ENCODE measurements at places on chromosomes 4 and X.

DNA sequence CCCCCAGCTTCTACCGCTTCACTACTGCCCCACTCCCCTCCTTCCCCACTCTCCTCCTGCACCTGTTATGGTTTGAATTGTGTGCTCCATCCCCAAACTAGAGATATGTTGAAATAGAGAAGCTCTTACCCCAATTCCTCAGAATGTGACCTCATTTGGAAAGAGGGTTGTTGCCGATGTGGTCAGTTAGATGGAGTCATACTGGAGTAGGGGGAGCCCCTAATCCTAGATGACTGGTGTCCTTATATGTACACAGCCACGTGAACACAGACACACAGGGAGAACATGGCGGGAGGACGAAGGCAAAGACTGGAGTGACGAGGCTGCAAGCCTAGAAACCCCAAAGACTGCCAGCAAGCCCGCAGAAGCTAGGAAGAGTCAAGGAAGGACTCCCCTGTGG is 84.3 kb downstream of the FHDC1 start:
- no peak for DNase-seq
- H3K27me3 ChIP-seq, result peaks cover 3% of the 10 kb centered on the region
- H3K27ac ChIP-seq, result no peak overlapping the region
- peaks cover 33% of the 10 kb centered on the region for H3K4me1 ChIP-seq

DNA sequence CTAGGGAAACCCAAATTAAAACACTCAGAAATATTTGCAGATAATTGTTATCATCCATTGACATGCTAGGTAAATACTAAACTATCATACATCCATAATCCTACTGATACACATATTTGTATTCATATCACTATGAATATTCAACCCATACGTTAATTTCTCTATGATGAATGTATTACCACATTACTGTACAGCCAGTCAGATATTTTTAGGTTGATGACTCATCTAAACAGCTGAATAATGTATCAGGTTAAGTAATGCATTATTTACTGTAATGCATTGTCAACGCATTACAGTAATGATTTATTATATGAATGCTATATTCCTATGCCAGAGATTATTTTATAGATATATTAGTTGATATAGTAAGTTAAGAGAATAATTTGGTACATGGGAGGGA is 37.1 kb downstream of the VEGFC start:
- H3K27ac ChIP-seq, result no peak overlapping the region
- H3K4me3 ChIP-seq, result no peak overlapping the region
- H3K27me3 ChIP-seq, result no peaks in the 10 kb centered on the region
- H3K4me1 ChIP-seq, result 0 out of 2 replicates have a peak, but pooled peaks cover 2% of the 10 kb centered on the region
- H3K36me3 ChIP-seq, result no peaks in the 10 kb centered on the region

DNA sequence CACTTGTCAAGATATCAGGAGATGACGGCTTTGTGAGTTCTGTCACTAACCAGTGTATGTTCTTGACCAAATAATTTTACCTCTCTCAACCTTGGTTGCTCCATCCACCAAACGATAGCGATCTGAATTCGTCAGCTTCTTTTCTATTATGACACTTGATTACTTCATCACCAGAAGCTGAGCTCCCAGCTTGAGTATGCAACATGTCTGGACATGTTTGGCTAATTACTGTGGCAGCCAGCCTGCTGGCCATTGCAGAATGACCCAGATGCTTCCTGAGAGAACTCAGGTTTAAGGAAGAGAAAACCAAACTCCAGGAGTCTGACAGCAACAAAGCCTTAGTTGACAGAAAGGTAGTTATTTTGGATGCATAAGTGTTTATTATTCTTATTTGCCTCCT is 46.4 kb upstream of the PARM1 start:
- no peak overlapping the region for H3K27ac ChIP-seq
- no peak overlapping the region for H3K4me3 ChIP-seq
- peaks cover 8% of the 10 kb centered on the region for H3K36me3 ChIP-seq
- no peaks in the 10 kb centered on the region for H3K27me3 ChIP-seq
- H3K4me1 ChIP-seq, result peaks cover 11% of the 10 kb centered on the region

DNA sequence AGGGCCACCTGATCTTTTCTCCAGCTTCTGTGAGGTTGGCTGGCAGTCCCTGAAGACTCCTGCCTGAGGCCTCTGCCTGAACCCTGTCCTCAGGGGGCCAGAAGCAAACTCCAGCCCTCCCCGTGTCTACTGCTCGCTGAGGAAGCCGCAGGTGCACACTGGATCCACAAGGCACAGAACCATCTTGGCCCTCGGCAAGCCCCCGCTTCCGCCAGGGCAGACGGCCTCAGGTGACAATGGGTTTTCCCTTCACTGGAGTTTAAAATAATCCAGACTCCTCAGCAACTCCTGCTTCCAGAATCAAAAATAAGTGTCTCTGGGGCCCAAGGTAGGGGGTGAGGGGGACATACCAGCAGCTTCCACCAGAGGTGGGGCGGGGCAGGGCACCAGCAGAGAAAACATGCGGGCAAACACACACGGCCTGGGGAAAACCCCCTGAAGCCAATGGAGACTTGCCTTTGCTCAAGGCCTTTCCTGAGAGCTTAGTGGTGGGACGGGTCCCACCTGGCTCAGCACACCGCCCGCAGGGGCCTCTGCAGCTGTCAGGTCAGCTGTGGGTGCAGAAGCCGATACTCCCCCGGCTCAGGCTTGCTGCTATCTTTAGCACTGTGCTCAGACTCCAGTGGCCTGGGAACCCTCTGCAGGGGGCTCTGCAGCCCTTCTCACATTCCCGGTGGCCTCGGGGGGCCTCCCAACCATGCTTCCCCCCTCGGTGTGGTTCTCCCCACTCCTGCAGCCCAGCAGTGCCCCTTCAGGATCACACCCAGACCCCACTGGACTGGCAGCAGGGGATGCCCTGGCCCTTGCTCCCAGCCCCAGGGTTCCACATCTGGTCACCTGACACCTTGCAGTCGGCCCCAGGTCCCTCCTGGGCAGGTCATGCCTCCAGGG is 1.9 kb downstream of the MYL5 start:
- H3K4me1 ChIP-seq, result peaks cover 11% of the 10 kb centered on the region
- H3K27me3 ChIP-seq, result peaks cover 3% of the 10 kb centered on the region
- peaks cover 17% of the 10 kb centered on the region for H3K36me3 ChIP-seq
- no peak for DNase-seq
- H3K4me3 ChIP-seq, result peak overlapping the region; percentile 86

DNA sequence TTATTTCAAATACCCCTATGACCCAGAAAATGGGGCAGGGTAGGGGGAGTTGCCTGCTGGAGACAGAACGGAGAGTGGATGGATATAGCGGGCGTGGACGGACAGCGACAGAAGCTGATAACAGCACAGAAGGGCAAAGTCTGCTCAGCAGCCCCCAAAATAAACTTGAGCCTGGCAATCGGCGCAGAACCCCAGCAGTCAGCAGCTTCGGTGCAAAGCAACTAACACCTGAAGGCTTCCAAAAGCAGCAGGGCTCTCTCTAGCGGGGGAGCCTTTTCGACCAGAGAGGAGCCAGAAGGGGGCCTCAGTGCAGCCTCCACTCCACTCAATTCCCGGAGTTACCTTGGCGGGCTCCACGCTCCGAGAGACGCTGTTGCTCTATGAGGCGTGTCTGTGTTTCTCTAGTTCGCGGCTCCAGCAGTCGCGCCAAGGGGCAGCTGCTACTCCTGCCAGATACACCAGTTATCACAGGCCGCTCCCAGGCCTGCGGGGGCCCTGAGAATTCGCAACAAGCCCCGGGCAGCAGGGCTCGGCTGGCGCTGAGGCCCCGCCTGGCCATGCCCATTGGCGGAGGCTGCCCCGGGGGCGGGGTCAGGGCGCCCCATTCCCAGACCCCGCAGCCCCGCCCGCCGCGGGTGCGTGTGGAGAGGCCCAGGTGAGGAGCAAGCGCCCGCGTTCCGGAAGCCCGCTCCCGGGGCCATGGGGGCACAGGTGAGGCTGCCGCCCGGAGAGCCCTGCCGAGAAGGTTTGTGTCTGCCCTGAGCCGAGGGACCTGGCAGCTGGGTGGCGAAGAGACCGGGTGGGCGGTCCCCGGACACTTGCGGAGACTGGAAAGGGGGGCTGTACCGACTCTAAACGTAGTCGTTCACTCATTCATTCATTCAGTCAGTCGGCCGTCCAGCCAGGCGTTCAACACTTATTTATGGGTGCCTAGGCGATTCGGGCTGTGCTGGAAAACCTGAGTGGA is at the start of the genes CNGA1 and NIPAL1:
Gene CNGA1 (minus strand): TSS at position 541 of the 967 bp plus-strand sequence. CDS start 63,992 bp downstream, outside the sequence.
Gene NIPAL1 (plus strand): TSS at position 632 of the 967 bp plus-strand sequence. CDS start 68 bp downstream, at position 700.
- peaks cover 17% of the 10 kb centered on the region for H3K27me3 ChIP-seq
- peak within 1 kb of the TSS; percentile 88 for H3K4me3 ChIP-seq
- peak; percentile 92 for DNase-seq

DNA sequence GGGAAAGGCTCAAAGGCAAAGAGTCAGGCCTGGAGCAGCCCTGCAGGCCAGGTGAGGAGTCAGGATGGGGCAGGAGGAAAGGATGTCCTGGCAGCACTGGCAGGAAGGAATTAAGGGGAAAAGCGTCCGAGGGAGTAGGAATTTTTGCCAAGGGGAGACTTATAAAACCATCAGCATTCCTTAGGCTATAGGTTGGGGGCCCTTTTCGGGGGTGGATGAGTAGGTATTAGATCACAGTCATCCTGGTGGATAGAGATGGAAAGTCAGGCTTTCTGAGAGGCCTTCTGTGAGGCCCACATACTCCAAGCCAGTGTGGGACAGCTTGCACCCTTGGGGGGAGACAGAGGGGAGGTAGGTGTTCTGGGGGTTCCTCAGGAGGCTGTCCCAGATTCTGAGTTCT is 12.3 kb downstream of the STARD8 start:
- peak overlapping the region; percentile 89 for H3K27ac ChIP-seq
- H3K27me3 ChIP-seq, result no peaks in the 10 kb centered on the region

GRCh38 chrX:134999469-134999868 is 8.7 kb downstream of the SMIM10 start:
- DNase-seq, result no peak
- H3K4me3 ChIP-seq, result no peak overlapping the region
- H3K36me3 ChIP-seq, result no peaks in the 10 kb centered on the region
- no peak overlapping the region for H3K27ac ChIP-seq

DNA sequence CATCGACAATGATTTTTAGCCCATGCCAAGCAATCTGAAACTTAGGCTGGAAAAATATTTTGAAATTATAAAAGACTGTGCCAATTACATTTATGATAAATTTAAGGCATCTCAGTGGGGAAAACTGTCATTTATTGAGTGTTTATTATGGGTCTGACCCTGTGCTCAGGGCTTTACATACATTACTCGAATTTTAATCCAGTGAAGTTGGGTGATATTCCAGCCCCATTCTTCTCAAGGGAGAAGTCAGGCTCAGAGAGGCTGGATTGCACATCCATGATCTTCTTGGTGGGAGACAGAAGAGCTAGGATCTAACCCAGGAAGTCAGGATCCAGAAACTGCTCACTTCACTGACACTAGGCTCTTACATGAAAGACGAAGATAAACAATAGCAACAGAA is 260.8 kb downstream of the QDPR start:
- H3K4me3 ChIP-seq, result no peak overlapping the region
- H3K27ac ChIP-seq, result no peak overlapping the region
- peaks cover 11% of the 10 kb centered on the region for H3K4me1 ChIP-seq
- H3K27me3 ChIP-seq, result no peaks in the 10 kb centered on the region

Data from WTC11 (cell line).